ENCODE measurements at places on chromosomes 6 and 20. TPM values are rescaled to one million over a fixed set of nuclear protein-coding genes. Genes with fewer than 3 reads are reported as not detected.

The MAP7 gene
- 60.7 TPM for total RNA-seq

The QRSL1 gene
- total RNA-seq, result 16.4 TPM

The GDAP1L1 gene
- total RNA-seq, result not detected

The ERGIC3 gene
- total RNA-seq, result 161 TPM

The SOBP gene
- 0.59 TPM for total RNA-seq

The SPATS1 gene
- total RNA-seq, result not detected

The VNN1 gene
- total RNA-seq, result not detected

The ZBTB9 gene
- 5.2 TPM for total RNA-seq

The BPI gene
- not detected for total RNA-seq

The PMEPA1 gene
- total RNA-seq, result 3.9 TPM

The SLC4A11 gene
- total RNA-seq, result 71.0 TPM

The IL17F gene
- total RNA-seq, result not detected

DNA sequence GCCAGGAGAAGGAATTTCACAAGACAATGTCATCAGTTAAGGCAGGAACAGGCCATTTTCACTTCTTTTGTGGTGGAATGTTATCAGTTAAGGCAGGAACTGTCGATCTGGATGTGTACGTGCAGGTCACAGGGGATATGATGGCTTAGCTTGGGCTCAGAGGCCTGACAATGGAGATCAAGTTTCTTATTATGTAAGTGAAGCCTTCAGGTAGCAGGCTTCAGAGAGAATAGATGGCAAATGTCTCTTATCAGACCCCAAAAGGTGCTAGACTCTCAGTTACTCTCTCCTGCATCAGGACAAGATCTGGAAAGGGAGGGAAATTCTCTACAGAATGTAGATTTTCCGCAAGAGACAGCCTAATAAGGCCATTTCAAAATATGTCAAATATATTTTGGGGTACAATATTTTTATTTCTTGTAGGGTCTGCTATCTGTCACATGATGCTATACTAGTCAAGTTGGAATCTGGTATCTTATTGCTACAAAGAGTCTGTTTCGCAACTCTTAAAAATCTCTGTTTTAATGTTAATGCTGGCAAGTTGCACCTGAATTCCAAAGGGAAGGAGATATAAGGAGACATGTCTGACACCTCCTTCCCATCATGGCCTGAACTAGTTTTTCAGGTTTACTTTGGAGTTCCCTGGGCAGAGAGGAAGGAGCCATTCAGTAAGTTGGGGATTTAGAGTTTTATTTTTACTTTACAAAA, 48.8 kb downstream of the TRDN start:
- no peak for DNase-seq

DNA sequence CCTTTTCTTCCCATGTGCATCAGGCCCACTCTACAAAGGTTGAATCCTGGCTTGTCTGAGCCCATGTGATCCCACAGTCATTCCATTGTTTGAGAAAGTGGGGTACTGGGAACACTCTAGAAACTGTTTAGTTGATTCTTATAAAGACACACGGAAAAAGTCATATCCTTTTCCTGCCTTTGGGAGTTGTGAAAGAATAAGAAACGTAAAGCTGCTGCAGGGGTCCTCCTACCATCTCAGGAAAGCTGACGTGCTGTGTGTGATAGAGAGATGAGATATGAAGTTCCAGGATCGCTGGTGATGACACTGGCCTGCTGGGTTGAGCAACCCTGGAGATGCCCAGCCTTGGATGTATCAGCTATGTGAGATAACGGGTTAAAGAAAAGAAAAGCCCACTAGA, 21.3 kb upstream of the HLA-DRB5 start:
- DNase-seq, result no peak

- no peak for DNase-seq
Measured at GRCh38 chr6:53906842-53907241, 112.0 kb downstream of the LRRC1 start.

GRCh38 chr6:63456734-63457133, 115.5 kb upstream of the LOC128125822 start:
- no peak for DNase-seq

GRCh38 chr20:6530779-6531315, 236.6 kb upstream of the BMP2 start:
- no peak for DNase-seq

- no peak for DNase-seq
Measured at GRCh38 chr6:9948678-9949077, 466.2 kb downstream of the TFAP2A start.

DNA sequence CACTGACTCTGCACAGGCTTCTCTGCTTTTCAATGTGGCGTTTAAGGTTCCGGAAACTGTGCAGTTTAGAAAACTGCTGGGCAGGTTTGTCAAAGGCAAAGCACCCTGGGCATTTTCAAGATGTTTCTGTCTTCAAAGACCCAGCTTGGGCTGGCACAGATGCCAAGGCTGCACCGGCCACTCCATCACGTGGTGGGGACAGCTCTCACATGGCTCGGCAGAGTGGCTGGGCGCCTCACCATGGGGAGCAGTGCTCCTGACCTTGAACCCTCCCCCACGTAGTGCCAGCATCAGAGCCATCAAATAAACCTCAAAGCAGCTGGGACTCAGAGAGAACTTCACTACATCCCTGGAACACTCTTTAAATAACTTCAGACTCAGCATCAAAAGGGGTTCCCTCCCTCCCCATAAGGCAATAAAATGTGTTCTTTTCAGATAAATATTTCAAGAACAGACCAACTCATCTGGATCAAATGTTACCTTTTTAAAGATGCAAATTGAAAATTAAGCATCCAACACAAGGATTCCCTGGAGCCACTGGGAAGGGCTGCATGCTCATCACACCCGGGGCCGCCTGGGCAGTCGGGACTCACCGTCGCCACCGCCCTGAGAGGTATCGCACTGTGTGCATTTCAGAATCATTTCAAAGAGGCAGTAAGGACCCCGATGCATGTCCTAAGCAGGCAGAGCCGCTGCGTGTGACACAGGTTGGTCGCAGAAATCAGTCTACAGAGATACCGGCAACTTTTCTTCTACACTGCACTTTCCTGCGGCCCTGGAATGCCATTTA, 157.1 kb downstream of the CDH4 start:
- no peak for DNase-seq

DNA sequence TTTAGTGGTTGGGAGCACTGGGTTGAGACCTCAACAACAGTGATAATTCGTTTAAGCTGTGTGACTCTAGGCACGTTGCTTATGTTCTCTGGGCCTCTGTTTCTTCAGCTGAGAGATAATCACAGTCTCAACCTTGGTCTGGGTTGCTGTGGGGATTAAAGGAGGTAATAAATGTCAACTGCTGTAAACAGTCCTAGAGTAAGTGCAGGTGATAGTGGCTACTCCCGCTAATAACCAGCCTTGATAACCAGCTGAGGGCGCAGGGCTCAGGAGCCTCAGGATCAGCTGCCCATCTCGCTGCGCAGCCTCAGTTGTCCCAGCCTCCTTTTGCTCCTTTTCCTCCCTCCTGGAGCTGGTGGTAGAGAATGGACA, 58.0 kb downstream of the JARID2 start:
- DNase-seq, result no peak

DNA sequence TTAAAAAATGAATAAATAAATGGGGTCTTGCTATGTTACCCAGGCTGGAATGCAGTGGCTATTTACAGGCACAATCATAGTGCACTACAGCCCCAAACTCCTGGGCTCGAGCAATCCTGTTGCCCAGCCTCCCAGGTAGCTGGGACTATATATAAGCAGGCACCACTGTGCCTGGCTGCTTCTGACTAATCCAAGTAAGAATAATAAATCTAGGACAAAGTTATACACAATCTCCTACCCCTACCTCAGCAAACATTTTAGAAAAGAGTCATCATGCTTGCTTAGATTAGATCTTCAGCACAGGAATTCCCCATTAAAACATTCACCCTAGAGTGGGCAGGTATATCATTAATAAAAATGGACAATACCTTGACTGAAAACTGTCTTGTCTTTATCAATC, 124.6 kb downstream of the REV3L start:
- no peak for DNase-seq

DNA sequence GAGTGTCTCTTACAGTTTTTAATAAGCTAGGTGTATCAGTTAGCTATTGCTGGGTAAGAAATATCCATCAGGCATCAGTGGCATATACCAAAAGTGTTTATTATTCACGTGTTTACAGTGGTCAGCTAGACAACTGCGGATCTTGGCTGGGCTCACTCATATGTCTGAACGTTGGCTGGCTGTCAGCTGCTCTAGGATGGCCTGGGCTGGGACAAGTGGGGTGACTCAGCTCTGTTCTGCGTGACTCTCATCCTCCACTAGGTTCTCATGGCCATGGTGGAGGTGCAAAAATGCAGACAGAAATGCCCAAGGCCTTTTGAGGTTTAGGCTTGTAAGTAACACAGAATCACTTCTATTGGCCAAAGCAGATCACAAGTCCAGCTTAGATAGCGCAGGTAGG, 22.0 kb downstream of the ZNF341 start:
- DNase-seq, result no peak

GRCh38 chr6:112252571-112253497, 1.5 kb downstream of the LAMA4 start:
- DNase-seq, result no peak

DNA sequence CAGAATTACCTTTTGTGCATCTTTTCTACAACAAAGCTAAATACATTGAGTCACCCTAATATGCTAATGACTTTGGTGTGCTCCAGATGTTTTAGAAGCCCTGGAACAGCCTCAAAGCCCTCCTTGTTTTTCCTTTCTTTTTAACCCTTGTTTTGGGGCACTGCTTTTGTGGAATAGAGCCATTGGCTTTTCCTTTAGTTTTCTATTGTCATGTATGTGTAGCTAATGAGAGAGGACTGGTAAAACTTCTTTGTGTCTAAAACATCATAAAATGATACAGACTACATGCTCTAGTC, 158.8 kb downstream of the JARID2 start:
- DNase-seq, result no peak

- DNase-seq, result peak; percentile 46
Measured at GRCh38 chr6:33987531-33988021, 158.3 kb downstream of the GRM4 start.

DNA sequence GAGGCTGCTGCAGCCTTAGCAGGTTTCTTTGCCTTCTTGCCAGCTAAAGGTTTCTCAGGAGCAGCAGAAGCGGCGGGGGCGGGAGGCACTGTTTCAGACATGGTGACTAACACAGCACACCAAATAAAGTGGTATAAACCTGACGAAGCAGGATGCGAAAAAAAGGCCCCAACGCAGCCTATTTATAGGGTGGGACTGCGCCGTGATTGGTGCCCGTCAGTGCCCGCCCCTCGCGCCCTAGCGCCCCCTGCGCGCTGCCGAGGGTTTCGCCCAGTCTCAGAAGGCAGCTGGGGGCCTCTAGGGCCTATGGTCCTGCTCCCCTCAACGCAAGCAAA, 55.0 kb downstream of the TRIM38 start:
- DNase-seq, result no peak

DNA sequence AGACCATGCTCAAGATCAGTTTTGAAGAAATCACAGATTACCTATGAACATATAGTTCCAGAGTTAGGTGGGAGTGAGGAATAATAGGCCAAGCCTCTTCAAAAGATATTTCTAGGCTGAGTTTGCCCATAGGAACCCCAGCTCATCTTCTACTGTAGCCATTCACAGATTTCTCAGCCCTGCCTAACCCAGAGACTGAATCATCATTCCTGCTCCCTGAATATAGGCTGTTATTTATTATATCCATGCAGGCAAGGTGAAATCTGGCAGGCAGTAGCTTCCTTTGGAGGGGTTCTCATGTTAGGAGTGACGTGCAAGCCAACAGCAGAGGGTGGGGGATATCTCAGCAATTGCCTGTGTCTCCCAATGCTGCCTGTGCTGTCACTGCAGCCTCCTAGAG, 25.6 kb upstream of the ADGRF4 start:
- DNase-seq, result no peak

GRCh38 chr20:10848810-10849370, 175.1 kb upstream of the JAG1 start:
- DNase-seq, result peak; percentile 24

- DNase-seq, result no peak
Measured at GRCh38 chr20:50438986-50439407, 71.2 kb upstream of the PTPN1 start.

- no peak for DNase-seq
Measured at GRCh38 chr20:10508060-10508459, 73.0 kb downstream of the SLX4IP start.

GRCh38 chr6:119791736-119792135, 442.2 kb upstream of the MAN1A1 start:
- DNase-seq, result no peak

DNA sequence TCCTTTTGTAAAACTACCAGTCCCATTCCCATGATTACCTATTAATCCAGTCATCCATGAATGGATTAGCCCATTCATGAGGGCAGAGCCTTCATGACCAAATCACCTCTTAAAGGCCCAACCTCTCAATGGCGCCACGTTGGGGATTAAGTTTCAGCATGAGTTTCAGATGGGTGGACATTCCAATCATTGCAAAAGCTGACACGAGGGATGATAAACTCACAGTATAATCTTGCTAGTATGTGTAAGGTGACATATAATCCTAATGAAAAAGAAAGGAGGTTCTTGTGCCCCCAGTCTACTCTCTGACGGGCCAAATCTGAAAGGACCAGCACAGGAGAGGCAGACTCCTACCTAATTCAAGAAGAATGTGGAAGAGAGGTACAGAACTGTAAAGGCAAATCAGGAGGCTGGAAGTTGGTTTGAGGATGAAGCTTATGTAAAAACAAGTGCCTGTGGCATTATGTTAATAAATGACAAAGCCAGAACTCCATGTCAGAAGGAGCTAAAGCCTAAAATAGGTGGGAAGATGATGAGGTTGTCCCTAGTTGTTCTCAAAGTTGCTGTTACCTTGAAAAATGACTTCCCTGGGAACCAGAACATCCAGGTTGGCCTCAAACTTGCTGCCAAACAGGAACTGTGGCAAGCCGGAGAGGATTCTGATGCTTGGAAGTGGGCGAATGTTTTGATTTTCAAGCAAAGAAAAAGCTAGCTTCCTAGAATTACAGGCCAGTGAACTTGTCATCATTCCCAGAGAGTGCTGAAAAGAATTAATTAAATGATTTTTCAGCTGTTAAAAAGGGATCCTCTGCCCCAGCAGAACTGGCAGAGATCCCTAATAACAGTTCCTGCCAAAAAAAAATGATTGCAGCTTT, 106.5 kb upstream of the TIAM2 start:
- no peak for DNase-seq

DNA sequence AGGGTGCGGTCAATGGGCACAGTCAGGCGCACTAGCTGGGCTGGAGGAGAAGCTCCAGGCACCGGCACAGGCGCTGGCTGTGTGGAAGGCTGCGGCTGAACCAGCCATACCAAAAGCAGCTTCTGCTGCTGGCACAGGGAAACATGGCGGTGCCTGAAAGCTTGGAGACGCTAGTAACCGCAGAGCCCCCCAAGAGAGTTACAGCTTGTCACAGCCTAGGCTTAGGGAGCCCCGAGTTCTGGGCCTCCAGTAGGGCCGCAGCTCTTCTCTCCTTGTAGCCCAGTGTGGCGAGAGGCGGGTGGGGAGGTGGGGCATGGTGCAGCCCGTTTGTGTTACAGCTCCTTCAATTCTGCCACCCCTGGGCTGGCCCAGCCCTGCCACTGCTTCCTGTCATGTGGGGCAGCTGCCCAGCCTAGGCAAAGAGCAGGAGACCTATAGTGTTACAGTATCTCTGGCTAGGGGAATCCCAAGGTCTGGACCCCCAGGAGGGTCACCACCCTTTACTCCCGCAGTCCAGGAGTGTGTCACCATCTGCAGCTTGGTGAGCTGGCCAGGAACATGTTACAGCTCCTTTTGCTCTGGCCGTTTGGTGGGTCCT, 58.6 kb upstream of the MANEA start:
- DNase-seq, result no peak

All from NCI-H460 (cell line).